ENCODE measurements at places on chromosomes 2 and 18.

DNA sequence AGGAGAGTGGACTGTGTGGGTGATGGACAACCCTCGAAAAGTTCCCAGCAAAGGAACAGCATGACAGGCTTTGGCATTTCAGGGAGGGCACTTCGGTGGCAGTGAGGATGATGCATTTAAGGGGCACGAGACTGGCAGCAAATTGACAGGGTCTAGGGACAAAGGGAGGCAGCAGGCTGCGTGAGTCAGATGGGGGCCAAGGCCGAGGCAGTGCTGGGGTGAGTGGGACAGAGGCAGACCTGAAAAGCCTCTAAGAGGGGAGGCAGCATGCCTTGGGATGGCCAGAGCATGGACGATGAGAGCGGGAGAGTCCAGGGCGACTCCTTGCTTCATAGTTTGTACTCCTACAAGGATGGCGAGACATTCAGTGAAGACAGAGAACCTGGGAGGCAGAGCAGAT lies 49.5 kb upstream of the LYPD1 start:
- no peak for DNase-seq

GRCh38 chr2:40497251-40497859 lies 45.5 kb upstream of the SLC8A1 start:
- no peak for DNase-seq

DNA sequence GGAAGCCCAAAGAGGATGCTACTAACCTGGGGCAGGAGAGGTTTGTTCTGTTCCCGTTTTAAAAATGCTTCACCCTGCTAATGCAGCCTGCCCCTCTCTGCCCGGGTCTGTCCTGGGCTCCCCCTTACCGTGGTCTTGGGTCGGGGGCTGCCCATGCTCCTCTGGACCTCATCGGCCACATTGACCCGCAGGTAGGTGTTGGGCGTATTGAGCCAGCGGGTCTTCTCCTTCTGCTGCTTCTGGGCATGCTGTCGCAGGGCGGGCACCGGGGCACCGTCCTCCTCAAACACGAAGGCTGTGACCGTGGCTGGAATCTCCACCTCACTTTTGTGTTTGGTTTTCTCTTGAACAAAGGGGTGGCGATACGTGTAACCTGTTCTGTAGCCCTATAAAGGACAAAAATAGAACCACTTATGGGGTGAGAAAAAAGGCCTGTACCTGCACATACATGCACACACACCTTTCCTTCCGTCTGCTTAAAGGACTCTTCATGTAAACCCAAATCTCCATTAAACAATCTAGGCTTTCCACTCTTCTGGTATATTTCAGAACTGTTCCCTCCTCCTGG lies 89.3 kb downstream of the ADD2 start:
- no peak for DNase-seq

- DNase-seq: no peak
Measured at GRCh38 chr18:78780719-78781600, 198.7 kb upstream of the SALL3 start.

DNA sequence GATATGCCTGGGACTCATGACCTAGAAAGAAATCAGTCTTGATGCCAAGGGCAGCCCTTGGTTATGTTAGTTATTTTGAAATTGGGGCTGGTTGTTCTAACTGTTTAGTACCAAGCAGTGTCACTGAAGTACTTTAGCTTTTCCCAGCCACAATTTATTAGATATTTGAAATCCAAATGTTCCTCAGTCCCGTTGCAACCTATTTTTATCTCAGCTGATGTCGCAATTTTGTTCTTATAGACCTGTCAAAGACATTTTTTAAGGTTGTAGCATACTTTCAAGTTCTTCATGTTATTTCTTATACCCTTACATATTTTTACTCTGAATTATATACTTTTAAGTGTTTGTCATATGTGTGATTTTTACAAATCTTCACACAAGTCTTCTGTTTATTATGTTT lies 100.1 kb downstream of the LRP1B start:
- DNase-seq: no peak

DNA sequence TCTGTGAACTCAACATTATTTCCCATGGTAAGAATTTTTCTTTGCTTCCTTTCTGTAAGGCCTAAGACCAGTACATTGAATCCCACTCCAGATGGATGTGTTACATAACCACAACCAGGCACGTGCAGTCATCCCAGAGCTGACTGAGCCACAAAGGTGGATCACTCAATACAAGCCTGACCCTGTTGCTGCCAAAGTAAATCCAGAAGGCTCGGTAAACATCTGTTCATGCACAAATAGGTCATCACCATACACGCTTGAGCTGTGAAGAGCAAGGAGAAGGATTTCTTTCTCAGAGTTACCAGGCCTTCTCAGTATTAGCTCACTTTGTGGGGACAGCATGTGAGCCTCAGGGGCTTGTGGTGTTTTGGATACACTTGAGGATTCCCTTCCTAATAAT lies 791.4 kb upstream of the FANCL start:
- no peak for DNase-seq

DNA sequence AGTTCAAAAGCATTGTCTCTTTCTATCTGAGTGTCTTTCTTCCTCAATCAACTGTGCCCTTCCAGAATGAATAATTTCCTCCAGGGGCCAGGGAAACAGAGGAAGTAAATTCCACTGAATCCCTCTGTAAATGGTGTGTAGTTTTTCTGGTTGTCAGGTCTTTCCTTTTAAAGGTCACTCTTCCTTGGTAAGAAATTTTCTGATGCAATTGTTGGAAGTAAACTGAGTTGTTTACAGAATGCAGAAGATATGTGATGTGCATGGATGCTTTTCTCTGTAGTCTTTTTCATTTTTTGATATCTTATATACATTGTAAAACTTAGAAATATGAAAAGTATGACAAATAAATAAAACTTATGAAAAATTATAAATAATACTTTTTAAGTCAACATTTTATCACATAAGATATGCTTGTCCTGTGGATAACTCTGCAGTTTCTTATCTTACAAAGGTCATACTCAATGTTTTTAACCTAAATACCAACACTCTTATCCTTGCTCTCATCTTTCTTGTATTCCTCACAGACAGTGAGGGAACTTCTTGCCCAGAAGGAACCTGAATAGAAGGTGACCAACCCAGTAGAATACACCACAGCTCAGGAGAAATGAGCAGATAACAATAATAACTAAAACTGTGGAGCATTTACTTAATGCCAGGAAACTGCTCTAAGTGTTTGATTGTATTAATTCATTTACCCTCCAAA lies 234.5 kb downstream of the METTL4 start:
- no peak for DNase-seq

GRCh38 chr2:177942731-177943130 lies 129.8 kb downstream of the PDE11A start:
- no peak for DNase-seq

DNA sequence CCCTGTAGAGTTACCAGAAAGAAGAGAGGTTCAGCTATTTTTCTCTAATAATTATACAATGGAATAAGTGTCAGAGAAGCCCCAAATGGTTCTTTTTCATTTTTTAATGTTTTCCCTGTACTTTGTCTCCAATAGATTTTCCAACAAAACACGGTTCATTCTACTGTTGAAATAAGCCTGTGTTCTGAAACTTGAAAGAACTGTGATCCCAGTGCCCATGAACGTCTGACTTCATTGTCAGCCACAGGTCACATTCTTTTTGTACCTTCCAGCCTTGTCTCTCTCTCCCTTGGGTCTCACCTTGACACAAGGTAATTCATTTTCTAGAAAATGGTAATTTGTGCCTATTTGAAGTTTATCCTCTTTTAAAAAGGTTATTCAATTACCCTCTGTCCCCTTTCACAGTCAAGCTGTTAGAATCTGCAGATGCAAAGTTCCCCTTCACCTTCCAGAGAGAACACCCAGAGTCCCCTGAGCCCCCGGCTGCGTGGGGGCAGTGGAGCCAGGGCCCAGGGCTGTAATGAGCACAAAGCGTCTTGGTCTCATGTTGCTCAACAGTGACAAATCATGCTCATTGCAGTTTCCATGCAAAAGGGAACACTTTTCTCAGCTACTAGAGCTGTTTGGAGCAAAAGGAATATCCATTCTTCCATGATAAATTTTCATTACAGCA lies 115.2 kb downstream of the SPHKAP start:
- no peak for DNase-seq

DNA sequence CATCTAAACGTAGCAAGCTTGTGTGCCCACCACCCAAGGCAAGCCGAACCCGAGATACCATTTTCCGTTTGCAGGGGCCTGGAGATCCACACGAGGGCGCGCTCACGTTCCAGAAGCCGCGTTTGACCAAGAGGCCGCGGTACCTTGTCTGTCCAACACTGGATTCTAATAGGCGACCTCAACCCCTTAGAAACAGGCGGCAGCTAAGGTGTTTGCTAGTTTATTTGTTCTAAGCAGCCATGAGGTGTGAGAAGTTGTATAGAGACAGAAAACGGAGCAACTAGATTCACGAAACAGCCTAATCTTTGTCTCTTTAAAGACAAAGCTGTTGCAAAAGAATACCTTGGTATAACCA lies 4.2 kb downstream of the HOXD11 start:
- no peak for DNase-seq

- no peak for DNase-seq
Measured at GRCh38 chr18:58168221-58168620, 124.2 kb downstream of the NEDD4L start.

GRCh38 chr2:71544919-71545571 lies 91.7 kb downstream of the DYSF start:
- no peak for DNase-seq

DNA sequence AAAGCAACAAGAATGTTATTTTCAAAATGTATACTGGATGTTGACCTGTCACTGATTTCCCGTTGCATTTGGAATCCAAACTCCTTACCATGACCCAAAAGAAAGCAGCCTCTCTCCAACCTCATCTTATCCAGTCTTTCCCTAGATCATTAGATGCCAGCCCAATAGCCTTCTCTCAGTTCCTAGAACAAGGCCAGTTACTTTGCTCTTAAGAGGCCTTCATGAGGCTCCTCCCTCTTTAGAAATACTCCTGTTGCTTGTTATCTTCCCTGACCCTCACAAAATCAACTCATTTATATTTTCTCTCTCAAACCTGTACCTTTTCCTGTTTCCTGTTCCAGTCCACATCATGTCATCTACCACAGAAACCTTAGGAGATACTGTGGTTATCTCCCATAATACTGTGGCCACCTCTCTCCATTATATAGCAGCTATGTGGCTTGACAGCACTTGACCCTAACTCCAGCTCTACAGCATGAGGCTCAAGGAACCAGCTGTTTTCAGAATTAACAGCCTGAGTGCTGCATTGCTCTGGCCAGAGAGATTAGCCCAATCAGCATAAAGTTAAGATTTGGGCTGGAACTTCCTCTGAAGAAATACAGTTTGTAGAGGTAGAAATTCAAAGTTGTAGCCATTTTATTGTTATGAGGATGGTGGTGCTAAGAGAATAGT lies 22.8 kb downstream of the SRBD1 start:
- no peak for DNase-seq

GRCh38 chr2:196160101-196160500 lies 11.3 kb downstream of the STK17B start:
- peak; percentile 90 for DNase-seq

- no peak for DNase-seq
Measured at GRCh38 chr18:29153091-29153490, 976.2 kb upstream of the CDH2 start.

DNA sequence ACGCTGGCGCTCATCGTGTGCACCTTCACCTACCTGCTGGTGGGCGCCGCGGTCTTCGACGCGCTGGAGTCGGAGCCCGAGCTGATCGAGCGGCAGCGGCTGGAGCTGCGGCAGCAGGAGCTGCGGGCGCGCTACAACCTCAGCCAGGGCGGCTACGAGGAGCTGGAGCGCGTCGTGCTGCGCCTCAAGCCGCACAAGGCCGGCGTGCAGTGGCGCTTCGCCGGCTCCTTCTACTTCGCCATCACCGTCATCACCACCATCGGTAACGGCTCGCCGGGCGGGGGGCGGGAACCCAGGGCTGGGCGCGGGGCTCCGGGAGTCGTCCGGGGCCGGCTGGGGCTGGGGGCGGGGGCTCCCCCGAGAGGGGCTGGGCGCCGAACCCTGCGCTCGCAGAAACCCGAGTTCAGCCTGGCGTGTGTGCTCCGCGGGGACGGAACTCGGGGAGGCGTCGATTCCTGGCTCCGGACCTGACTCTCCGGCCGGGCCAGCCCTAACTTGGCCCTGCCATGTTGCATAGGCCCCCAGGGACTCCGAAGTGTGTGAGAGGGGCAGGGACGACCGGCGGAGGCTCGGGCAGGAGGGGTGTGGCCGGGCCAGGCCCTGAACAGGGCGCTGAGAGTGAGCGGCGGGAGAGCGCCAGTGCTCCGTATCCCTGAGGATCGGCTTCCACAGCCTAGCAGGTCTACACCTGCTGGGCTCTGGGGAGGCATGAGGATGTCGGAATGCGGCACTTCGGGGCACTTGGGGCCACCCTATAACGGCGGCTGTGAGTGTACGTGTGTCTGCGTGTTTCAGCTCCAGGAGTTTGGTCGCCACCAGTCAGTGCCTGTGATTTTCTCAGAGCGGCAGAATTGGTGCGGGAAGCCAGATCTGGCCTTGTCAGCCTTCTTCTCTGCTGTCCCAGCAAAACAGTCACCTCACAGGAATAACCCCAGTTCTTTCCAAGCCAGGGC lies 651 bp downstream of the KCNK3 start:
- DNase-seq: peak; percentile 45

GRCh38 chr2:218393750-218394290 lies 5.8 kb upstream of the CTDSP1 start:
- no peak for DNase-seq

- DNase-seq: no peak
Measured at GRCh38 chr2:98134172-98135005, 47.4 kb downstream of the VWA3B start.

- peak; percentile 28 for DNase-seq
Measured at GRCh38 chr2:108182489-108182888, 57.3 kb upstream of the SULT1C3 start.

DNA sequence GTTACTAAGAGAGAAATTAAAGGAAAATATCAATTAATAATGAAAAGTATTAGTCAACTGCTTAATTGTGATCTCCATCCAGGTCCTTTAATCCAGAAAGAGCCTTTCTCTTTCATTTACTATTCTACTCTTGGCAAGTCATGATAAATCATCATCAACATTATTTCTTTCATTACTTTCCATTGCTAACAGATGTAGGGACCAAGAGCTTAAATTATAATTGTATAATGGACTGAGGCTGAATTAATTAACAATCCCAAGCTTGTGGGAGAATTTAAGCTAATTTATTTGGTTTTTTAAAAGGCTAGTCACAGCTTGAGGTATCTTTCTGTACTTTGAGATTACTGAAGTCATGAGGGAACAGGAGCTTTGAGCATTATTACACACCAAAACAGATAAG lies 223.9 kb downstream of the ERBB4 start:
- DNase-seq: no peak

GRCh38 chr2:64342195-64343099 lies 111.5 kb upstream of the LGALSL start:
- no peak for DNase-seq

- DNase-seq: no peak
Measured at GRCh38 chr2:36800381-36800780, 103.9 kb downstream of the VIT start.
